Brain pericyte (primary cell): ENCODE measurements at places on chromosomes 2 and 18.

- DNase-seq = no peak
Measured at GRCh38 chr2:185628985-185629384, 109.6 kb upstream of the FSIP2 start.

DNA sequence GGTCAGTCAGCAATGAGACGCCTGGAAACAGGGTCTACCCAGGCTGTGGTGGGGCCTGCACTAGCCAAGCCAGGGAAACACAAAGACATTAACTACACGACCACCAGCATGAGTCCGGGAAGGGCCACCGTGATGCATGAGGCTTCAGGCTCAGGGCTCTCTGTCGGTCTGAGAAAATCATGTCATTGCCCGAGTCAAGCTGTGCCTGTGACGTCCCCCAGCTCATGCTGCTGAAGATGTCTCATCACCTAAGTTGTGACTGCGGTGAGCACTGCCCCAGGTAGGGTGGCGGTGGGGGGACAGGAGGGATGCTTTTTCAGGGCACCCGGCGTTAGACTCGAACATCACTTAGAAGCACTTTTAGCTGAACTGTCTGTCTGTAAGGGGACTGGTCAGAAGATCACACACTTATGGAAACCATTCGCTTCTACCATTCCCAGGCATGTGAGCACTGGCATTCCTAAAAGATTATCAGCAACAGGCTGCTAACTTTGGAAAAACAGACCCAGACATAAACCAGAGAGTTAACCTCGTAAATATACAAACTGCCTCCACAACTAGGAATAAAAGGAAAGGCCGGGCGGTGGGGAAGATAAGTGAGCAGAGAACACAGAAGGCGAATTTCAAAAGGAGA is 234.5 kb downstream of the HDAC4 start:
- no peak for DNase-seq

DNA sequence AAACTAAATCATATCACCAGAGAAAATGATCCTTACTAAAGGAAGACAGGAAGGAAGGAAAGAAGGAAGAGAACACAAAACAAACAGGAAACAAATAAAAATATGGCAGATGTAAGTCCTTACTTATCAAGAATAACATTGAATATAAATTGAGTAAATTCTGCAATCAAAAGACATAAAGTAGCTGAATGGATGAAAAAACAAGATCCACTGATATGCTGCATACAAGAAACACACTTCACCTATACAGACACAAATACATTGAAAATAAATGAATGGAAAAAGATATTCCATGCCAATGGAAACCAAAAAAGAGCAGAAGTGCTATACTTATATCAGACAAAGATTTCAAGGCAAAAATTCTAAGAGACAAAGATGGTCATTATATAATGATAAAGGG is 18.0 kb upstream of the SRD5A2 start:
- no peak for DNase-seq

DNA sequence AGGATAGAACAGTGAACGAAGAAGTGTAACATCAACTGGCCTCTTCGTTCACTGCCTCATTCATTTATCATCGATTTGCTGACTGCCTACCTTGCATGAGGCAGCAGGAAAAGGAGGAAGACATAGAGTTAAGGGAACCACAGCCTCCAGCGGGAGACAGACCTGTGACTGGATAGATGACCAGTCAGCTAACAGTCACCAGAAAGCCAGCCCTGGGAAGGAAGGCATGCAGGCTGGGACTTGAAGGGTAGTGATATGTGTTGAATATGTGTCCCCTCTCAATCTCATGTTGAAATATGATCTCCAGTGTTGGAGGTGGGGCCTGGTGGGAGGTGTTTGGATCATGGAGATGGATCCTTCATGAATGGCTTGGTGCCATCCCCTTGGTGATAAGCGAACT is 58.3 kb downstream of the CTIF start:
- no peak for DNase-seq
